ENCODE measurements at places on chromosomes 3 and 15. TPM values are rescaled to one million over a fixed set of nuclear protein-coding genes. Genes with fewer than 3 reads are reported as not detected.
A peak's percentile ranks its signal among the peaks of the same experiment; 100 is the strongest.

The SRGAP3 gene
- 2.5 TPM for total RNA-seq

GRCh38 chr3:33060609-33061337 lies 36.2 kb downstream of the GLB1 start:
- no peak for DNase-seq

DNA sequence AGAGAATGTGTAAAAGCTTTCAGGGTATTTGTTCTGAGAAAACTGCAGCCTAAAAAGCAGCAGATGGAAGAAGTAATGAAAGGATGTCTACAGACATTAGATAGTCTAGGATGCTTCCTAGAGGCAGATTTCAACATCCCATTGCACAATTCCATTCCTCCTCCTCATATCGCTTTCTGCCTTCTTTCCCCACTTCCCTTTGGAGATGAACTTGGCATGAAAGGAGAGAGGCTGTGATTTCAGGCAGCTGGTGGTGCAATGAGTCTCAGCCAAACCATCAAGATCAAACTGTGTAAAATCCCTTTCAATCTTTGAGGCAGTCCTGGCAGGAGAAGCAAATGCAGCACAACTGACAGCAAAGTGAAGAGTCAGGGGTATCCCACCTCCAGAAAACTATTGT lies 438.7 kb upstream of the KCNMB2 start:
- peak; percentile 24 for DNase-seq

GRCh38 chr3:53938645-53939044 lies 47.0 kb upstream of the SELENOK start:
- DNase-seq: no peak

DNA sequence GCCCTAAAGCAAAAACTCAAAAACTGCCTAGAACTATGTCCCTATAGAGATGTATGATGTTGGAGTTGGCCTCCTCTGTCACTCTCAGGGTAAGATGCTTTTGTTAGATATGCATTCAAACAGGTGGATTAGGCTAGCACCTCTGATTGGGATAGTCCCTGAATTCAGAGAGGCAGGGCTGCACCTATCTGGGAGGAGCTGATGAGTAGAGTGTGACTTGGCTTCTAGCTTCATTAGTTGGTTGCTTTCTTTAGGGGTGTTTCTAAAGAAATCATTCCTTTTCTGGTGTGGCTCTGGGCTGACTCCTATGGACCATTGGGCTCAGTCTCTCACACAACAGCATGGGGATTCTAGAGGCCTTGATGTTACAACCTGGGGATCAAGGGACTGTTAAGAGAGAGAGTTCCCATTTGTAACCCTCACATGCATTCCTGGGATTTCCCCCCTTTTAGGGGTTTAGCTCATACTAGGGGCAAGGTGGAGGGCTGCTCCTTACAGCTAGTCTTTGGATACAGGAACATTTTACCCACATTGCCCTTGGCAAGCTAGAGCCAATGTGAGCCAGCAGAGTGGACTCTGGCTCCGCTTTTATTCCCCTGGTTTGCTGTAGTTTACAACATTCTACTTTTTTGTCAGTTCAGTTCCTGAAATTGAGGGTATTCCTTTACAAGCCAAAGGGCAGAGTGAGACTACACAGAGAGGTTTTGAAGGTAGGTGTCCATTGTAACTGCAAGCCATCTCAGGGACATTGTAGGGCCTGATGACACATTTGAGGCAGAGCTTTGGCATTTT lies 7.5 kb downstream of the ZNF592 start:
- DNase-seq: no peak

DNA sequence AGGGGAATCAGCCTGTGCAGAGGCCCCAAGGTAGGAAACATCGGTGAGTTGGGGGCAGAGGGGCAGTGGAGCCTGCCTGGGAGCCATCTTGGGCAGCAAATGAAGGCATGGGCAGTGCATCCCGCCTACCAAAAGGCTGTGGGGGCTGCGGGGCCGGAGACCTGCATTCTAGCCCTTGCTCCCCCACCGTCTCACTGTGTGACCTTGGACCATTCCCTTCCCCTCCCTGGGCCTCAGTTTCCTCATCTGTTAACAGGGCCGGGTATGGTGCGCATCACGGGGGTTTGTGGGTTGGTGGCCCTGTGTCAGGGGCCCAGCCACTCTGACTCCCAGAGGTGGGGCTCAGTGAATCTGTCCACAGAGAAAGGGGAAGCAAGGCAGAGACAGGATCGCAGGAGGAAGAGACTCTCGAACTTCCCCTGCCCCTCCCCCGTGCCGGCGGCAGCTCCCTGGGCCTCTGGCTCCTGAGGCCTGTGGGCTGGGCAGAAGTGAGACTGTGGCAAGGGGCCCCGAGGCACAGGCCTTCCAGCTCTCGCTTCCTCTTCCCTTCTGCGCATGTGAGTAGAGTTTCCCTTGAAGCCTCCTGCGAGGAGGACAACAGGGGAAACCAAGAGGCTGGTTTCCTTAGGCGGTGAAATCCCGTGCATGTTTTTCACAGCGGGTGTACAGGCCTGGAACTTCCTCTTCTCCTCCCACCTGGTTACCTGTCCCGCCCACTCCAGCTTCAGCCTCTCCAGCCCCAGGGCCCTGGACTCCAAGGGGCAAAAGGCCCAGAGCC lies 42.9 kb downstream of the IDH2 start:
- DNase-seq: peak; percentile 75

- DNase-seq: no peak
Observed at GRCh38 chr3:33659856-33660434, 58.1 kb downstream of the CLASP2 start.

Data from left cardiac atrium (tissue), 4 donors.